ENCODE measurements at places on chromosomes 12 and 14.
A peak's percentile ranks its signal among the peaks of the same experiment; 100 is the strongest.

DNA sequence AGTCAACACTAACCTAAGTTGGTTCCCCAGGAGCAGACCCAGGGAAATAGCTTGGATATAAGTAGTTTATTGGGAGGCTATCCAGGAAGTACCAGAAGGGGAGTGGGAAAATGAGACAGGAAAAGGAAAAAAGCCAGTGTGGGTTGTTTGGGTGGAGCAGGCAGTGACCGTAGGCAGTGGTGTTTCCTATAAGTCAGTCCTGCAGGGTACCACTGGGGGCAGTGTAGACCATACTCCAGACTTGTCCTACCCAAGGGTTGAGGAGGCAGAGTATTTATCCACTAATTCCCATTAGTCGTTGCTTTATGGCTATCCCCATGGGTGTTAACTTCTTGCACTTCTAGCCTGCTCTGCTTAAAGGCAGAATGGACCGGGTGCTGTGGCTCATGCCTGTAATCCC lies 6.4 kb upstream of the CCDC60 start:
- peak; percentile 60 for DNase-seq

DNA sequence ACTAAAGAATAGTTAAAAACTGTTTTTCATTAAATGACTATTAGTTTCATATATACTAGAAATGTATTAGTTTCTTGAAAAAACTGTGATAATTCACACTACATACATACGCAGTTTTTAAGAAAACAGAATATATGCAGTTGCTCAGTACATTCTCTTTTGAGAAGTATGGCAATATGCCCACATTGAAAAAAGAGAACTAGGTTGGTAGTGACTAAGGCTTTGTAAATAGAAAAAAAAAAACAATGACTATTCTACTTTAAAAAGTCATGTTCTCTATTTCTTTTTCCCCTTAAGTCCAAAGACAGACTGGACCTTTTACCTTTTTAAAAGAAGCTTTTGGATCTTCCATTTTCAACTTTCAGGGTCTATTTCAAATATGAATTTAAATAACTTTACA lies 25.0 kb downstream of the SNX6 start:
- DNase-seq: no peak

DNA sequence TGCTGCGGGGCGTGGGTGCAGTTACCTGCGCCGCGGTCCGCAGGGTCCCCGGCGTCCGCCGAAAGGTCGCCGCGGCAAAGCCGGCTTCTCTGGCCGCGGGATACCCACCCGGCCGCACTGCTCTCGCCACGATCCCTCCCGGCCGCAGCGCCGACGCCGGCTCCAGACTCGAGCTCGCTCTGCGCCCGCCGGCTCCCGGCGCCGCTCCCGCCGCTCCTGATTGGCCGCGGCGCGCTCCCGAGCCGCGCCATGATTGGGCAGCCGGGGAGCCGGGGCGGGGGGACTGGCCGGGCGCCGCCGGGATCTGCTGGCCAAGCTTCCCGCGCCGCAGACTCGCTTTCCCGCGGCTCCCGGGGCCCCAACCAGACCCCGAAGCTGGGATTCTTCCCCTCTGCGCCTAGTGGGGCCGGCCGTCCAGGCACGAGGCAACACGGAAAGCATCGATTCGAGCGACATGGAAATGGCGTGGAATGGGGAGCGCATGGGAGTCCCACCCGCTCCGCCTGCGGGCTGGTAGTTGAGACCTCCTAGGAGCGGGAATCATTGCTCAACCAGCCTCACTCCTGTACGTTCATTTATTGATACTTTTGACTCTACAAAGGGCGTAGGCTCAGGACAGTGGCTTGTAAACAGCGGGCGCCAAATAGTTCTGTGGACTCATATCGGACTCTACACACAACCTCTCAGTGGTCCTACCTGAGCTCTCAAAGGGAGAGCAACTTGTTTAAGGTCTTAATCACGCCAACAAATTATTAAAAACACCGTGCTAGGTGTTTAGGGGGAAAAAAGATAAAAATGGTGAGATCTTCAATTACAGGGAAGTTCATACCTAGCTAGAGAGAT lies 36.4 kb upstream of the STON2 start:
- peak; percentile 71 for DNase-seq

- no peak for DNase-seq
These were observed 15.0 kb upstream of the EMP1 start for GRCh38 chr12:13181375-13182070.

- peak; percentile 57 for DNase-seq
These were observed 2.8 kb downstream of the ORMDL2 start for GRCh38 chr12:55820679-55821078.

- DNase-seq: no peak
These were observed 166.6 kb downstream of the PIWIL1 start for GRCh38 chr12:130504110-130504839.

DNA sequence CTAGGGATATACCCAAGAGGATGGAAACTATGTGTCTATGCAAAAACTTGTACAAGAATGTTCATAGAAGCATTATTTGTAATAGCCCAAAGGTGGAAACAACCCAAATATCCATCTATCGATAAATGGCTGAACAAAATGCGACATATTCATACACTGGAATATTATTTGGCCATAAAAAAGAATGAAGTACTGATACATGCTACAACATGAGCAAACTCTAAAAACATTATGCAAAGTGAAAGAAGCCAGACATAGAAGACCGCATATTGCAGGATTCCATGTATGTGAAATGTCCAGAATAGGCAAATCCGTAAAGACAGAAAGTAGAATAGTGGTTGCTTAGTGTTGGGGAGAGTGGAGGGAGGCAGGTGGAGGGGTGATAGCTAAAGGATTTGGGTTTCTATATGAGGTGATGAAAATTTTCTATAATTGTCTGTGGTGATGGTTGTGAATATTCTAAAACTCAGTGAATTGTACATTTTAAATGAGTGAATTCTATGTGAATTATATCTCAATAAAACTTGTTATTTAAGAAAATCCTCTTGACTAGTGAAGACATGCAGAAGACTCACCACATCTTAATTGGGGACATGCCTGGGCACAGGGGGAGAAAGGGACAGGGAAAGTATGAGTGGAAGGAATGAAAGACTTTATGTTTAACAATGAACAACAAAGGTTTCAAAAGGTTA lies 29.8 kb upstream of the SELPLG start:
- no peak for DNase-seq

DNA sequence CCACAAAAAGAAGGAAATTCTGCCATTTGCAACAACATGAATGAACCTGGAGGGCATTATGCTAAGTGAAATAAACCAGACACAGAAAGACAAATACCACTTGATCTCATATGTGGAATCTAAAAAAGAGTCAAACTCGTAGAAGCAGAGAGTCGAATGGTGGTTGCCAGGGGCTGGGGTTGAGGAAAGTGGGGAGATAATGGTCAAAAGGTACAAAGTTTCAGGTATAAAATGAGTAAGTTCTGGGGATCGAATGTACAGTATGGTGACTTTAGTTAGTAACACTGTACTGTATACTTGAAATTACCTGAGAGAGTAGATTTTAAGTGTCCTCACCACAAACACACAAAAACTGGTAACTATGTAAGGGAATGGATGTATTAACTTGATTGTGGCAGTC lies 129.4 kb downstream of the PPM1H start:
- no peak for DNase-seq

- no peak for DNase-seq
These were observed 89.4 kb downstream of the EXOC5 start for GRCh38 chr14:57179273-57179672.

DNA sequence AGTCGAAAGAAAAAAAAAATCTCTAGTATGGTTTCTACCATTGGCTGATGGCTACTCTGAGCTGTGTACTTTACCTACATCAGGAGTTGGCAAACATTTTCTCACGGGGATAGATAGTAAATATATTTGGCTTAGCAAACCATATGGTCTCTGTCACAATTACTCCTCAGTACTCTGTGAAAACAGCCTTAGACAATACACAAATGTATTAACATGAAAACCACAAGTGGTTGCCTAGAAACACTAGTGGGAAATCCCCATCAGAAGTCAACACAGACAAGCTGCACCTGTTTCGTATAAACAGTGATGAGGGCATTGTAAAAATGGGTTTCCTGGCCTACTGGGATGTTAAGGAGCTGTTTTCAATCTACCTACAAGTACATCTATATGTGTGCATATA lies 84.6 kb upstream of the NAV3 start:
- peak; percentile 24 for DNase-seq

DNA sequence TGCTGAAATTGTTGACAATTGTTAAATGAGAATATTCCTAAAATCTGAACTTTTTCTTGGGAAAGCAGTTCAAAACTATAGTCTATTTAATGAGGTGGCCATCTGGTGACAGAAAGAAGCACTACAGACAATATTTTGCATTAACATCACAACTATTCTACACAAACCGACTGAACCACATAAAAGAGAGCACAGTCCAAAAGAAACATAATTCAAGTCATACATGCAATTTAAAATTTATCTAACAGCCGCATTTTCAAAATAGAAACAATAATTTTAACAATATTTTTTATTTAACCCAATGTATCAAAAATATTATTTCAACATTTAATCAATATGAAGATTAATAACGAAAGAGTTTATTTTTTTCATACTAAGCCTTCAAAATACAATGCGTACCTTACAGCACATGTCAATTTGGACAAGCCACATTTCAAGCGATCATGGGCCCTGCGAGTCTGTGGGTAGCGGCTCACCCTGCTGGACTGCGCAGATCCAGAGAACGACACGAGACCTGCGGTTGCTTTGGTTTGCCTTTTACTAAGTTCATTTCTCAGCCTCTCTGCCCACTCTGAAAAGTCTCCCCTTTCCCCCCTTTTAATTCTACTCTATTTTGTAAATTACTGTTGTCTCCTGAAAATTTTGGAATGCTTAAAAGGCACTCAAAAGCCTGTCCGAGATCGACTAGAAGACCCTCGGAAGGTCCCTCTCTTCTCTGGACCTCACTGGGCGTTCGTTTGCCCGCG lies 947 bp upstream of the LRRC9 start:
- peak; percentile 48 for DNase-seq

- no peak for DNase-seq
These were observed 596.0 kb downstream of the SLC16A7 start for GRCh38 chr12:60191676-60192359.

- DNase-seq: no peak
These were observed 65.2 kb upstream of the STK38L start for GRCh38 chr12:27178723-27179399.

- DNase-seq: no peak
These were observed 1.6 kb downstream of the PAPLN start for GRCh38 chr14:73238941-73239340.

DNA sequence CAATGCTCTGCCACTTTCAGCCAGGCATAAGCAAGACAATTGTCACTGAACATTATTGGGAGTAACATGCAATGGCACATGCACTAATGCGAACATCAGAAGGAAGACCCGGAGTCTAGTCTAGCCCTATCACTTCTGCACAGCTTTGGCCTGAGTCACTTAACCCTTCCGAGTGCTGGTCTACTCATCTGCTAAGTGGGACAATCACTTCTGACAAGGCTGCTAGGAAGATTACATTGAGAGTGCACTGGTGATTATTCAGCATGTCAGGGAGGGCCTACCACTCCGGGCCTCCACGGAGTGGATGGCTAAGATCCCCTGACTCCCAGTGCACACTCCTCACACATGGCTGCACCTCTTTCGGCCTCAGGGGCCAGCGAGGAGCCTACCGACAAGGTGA lies 240.9 kb downstream of the DPF3 start:
- no peak for DNase-seq

DNA sequence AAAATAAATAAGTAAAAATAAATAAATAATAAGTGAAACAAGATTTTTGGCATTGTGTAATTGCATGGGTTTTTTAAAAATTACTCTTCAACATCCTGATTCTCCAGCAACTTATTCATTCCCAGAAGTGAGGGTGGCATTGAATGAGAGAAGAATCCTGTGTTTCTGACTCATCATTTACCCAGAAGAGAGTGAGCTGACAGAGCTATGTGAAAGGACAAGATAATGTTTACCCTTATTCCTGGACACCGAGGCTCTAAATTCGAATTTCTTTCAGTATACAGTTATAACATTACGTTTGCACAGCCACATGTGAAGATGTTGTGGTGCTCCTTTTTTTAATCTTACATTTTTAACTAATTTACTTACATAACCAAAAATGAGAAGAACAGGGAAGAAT lies 36.4 kb downstream of the BBS10 start:
- no peak for DNase-seq

DNA sequence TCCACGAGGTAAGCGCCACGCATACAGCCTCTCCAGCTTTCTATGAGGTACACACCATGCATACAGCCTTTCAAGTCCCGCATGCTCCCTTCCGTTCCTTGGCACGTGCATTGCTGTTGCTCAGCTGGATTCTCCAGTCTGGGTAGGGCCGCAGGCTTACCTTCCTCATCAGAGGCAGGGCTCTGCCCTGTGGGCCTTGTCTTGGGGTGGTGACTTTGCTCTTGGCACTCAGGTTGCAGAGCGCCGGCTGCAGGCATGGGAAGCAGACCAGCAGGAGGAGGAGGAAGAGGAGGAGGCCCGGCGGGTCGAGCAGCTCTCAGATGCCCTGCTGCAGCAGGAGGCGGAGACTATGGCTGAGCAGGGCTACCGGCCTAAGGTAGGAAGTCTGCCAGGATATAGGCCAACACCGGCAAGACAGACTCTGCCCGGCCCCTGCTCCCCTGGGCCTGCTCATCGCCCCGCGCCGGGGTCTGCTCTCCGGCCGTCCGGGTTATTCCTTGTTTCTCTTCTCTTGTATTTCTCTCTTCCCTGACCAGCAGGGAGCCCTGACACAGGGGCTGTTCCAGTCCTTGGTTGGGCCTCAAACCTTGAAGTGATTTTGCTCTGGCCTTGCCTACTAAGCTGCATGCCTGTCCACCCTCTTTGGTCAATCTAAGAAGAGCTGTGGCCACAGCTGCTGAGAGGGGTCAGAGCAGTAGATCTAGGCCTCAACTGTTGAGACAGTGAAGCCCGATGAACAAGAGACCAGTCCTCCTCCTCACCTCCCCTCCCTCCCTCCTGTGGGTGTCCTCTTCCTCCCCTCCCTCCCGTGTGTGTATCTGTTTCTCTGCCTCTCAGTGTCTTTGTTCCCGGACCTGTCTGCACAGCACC lies 15.3 kb downstream of the TCHP start:
- no peak for DNase-seq

Measured in SK-MEL-5 (cell line).